ENCODE measurements at places on chromosomes 4 and X.

DNA sequence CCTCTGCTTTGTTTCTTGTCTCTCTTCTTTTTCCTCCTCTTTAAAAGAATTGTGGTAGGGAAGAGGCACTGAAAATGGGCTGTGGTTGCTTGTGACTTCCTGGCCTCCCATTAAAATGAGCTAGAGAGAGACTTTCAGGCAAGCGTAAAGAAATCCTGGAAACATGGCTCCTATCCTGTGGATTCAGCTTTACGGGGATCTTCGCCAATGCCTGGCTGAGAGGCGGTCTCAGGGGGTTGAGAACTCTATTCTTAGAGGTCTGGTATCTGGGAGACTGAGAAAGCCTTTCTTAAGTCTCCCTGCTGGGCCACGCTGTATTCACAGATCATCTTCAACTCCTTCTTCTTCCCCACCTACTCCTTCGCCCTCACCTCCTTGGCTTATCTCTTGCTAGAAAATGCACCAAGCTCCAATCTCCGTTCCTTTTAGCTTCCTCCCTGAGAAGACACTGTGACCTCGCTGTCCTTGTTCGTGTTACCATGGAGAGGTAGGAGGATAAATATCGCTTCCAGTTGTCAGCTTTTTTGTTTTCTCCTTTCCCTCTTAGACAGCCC is 542 bp upstream of the KLF8 start:
- DNase-seq: no peak

DNA sequence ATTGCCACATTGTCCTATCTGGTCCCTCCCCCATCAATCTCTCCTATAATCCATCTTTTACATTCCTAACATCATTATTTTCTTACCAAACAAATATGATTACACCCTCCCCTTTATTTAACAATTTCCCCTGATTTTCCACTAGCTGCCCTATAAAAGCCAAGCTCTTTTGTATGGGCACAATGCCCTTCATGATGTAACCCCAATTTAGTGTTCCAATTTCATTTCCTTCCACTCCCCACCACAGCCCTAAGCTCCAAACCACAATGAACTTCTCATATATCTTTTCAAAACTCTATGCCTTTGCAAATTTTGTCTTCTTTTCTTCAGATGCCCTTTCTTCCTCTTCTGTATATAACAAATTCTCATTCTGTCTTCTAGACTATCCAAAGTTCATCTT is 39.5 kb upstream of the PTPN13 start:
- no peak for DNase-seq

GRCh38 chr4:17236686-17237085 is 275.2 kb downstream of the QDPR start:
- DNase-seq: no peak

- DNase-seq: no peak
Observed at GRCh38 chr4:170008371-170008770, 17.8 kb downstream of the MFAP3L start.

DNA sequence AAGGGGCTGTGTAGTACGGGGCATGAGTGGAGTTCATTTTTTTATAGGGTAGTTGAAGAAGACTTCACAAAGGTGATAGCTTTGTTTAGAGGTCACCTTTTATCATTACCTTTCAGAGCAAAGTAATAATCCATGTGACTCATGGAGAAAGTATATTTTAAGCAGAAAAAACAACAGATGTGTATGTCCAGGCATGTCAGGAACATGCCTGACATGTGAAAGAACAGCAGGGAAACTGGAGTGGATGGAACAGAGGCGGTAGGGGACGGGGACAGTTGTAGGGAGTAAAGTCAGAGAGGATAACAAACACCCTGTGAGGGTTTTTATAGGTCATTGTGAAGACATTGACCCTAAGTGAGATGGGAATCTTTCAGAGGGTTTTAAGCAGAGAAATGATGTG is 107.6 kb downstream of the USP9X start:
- no peak for DNase-seq

GRCh38 chr4:74969507-74970474 is 36.9 kb downstream of the PARM1 start:
- DNase-seq: no peak

GRCh38 chrX:10965174-10965798 is 145.8 kb upstream of the HCCS start:
- DNase-seq: no peak

DNA sequence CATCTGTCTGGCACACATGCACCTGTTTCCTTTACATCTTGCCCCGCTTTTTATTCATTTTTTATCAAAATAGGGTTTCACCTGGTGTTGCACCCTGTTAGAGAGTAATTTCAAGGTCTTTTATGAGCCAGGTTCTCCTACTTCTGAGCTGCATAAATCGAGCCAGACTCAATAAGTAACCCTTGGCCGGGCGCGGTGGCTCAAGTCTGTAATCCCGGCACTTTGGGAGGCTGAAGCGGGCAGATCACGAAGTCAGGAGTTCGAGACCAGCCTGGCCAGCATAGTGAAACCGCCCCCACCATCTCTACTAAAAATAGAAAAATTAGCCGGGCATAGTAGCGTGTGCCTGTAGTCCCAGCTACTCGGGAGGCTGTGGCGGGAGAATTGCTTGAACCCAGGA is 1.0 kb upstream of the PPP2R3B start:
- DNase-seq: no peak

GRCh38 chr4:117793845-117794480 is 240.3 kb upstream of the NDST3 start:
- DNase-seq: no peak

DNA sequence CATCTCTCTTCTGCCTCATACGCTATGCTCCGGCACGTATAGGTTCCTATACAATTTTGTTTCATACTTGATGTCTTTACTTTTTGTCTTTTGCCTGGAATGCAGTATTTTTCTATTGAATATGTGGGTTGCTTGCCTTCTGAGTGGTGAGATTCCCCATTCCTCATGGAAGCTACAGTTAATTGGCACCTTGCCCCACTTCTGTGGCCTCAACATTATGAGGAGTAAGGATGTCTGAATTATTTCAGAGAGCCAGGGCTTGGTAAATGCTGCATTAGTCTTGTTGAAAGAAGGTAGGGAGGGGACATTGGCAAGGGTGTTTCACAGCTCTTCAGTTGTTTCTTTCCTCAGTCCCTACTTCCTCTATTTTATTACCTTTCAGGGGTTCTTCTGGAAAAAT is 23.0 kb downstream of the CDKL5 start:
- DNase-seq: no peak

GRCh38 chrX:49054073-49054762 is 4.6 kb upstream of the CCDC120 start:
- DNase-seq: no peak

- no peak for DNase-seq
Observed at GRCh38 chr4:17272154-17272553, 239.7 kb downstream of the QDPR start.

DNA sequence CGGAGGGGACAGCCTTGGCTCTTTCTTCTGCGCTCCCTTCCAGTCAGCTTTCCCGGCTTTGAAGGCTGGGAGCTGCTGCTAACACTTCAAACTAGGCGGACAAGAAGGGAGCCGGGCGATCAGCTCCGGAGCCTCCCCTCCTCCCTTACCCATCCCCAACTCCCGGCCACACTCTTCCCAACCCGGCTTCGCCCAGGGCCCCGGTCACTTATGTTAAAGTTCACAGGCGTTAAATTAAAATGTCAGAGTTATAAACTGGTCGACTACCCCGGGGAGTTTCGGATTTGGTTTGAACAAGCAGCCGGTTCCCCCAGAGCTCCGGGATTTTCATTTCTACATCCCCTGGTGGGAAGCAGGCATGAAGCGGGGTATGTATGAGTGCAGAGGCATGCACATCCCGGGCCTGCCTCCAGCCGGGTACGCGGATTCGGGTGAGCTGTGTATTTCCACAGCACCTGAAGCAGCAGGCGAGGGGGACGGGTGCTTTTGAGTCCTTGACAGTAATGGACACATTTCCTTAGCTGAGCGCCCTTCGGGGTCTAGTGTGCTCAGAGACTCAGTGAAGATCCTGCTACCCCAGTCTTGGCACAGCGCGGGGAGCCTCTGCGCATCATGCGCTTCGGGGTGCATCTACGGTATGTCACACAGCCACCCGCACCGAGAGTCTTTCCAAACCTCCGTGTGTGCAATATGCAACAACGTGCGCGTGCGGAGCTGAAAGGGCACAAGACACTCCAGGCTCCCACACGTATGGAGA is 880 bp downstream of the UNC5C start:
- DNase-seq: no peak

DNA sequence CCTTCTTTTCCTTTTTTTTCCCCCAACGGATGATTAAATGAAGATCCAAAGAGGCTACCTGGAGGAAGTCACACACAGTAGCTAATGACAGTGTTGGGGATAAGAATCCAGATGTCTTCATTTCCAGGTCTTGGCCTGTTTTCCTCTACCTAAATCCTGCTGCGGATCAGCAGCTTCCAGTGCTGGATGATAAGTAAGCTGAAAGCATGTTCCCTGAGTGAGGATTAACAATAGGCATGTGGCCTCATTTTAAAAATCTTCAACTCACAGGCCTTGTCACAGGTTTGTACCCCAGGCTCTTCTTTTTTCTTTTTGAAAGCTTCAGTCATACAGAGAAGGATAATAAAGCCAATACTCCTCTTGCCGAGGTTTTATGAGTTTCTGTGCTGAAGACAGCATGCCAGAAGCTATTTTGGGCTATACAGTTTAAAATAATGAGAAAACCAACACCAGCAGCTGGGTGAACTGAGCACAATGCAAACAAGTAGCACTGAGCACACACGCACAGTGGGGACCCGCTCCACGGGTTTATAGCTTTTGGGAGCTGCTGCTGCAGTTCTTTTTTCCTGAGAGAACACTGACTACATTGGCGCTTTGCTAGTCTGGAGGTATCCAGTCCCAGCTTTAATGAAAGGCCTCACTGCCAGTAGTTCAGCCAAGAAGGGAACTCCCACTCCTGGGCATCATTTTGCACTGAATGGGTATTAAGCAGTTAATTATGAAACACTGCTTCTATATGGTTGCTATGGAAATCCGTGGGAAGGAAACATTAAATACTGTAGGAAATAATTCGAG is 184.2 kb upstream of the CTSO start:
- DNase-seq: no peak

GRCh38 chr4:129140521-129140920 is 44.6 kb downstream of the C4orf33 start:
- DNase-seq: no peak

DNA sequence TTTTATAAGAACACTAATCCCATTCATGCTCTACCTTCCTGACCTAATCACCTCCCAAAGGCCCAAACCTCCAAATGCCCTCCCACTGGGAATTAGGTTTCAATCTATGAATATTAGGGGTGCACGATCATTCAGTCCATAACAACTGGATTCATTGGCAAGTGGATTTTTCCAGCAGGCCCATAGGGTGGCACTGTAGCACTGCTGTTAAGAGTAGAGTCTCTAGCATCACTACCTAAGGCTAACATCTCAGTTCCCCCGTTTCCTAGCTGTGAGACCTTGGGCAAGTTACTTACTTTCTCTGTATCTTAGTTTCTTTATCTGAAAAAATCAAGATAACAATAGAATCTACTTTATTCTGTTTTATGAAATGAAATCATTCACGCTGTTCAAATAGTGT is 315.8 kb downstream of the STIM2 start:
- DNase-seq: no peak

DNA sequence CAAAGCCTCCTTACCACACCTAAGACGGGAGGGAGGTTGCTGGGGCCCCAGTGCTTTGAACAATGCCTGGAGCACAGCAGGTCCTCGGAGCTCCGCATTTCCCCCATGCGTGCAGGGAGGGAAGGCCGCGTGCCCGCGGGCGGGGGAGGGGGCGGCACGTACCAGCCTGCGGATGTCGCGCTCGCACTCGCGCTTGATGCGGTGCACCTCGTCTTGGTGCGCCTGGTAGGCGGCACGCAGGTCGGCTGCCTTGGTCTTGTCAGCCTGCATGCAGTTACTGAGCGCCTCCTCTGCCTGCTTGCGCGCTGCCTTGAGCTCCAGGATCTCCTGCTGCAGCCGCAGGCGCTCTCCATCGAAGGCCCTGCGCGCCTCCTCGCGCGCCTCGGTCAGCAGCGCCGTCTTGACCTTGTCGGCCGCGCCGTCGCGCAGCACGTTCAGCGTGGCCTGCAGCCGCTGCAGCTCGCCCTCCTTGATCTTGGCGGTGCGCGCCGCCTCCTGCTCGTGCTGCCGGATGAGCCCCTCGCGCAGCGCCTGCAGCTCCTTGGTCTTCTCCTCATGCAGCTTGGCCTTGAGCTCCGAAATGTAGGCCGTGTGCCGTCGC is 87.2 kb upstream of the C4orf50 start:
- DNase-seq: no peak

GRCh38 chrX:138287205-138287877 is 424.2 kb downstream of the FGF13 start:
- no peak for DNase-seq

DNA sequence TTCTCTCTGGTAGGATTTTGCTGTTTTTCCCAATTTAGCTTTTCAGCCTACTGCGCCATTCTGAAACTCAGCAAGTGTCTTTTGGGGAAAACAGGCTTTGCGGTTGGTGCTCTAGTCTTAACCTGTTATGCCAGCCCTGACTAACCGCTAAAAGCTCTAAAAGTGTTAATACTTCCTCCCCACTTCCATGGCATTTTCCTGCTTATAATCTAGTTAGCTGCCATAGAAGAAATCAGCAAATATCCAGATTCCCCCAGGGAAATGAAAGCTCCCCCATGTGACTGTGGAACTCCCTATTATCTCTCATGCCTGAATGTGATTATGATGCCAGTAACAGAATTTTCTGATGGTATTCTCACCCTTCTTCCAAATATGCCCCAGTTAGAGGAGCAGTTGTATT is 28.7 kb upstream of the GYPA start:
- DNase-seq: no peak

- no peak for DNase-seq
Observed at GRCh38 chrX:22035236-22035635, 3.1 kb downstream of the PHEX start.

GRCh38 chr4:98746936-98747335 is 88.5 kb upstream of the TSPAN5 start:
- DNase-seq: no peak

- DNase-seq: no peak
Observed at GRCh38 chrX:126141014-126141413, 25.1 kb downstream of the DCAF12L2 start.

DNA sequence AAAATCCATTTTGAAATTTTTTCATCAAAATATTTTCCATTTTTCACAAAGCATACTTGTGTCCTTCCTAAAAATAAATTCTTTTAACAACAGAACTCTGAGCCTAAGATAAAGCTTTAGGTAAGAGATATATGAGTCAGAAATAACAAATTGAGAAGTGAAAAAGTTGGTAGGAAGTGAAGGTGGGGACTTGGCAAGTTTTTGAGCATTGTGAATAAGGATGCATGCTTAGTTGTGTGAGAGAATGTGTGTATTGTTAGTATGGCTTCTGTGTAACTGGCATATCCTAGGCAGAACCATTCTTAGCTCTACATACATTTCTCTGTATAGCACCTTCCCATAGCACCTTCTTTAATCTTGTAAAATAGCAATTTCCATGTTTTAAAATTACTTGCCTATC is 6.8 kb downstream of the ASB5 start:
- DNase-seq: no peak

GRCh38 chr4:129218360-129218759 is 122.4 kb downstream of the C4orf33 start:
- no peak for DNase-seq

GRCh38 chrX:118353081-118353850 is 7.4 kb downstream of the WDR44 start:
- DNase-seq: no peak

- no peak for DNase-seq
Observed at GRCh38 chr4:170124406-170124805, 34.6 kb upstream of the AADAT start.

Measured in stimulated activated CD4-positive, alpha-beta T cell treated with anti-CD3 and anti-CD28 coated beads, Interleukin-12 subunit alpha, Interleukin-12 subunit beta, amount 100 ng/mL, for 4 hours (primary cell).